ENCODE measurements at places on chromosomes 1 and 21.

DNA sequence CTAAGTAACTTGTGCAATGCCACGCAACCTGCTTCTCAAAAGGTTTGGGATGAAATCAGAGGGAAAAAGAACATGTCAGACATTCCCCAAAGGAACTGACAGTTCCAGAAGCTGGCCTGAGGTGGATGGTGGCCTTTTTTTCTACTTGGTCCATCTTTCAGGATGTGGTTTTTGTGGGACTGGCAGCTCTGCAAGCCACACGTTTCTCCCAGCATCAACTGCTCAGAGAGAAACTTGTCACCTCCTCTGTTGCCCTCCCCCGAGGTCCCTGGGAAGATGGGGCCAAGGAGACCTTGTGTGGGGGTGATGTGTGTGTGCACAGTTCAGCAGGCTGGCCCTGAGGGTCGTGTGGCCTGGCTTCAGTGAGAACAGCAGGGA is 2.5 kb upstream of the DHRS3 start:
- peak; percentile 33 for DNase-seq

- no peak for DNase-seq
Measured at GRCh38 chr1:109083923-109084322, 6.6 kb upstream of the TMEM167B start.

GRCh38 chr1:163467289-163467688 is 145.5 kb downstream of the NUF2 start:
- no peak for DNase-seq

GRCh38 chr1:154910851-154911250 is 25.7 kb downstream of the PMVK start:
- no peak for DNase-seq

DNA sequence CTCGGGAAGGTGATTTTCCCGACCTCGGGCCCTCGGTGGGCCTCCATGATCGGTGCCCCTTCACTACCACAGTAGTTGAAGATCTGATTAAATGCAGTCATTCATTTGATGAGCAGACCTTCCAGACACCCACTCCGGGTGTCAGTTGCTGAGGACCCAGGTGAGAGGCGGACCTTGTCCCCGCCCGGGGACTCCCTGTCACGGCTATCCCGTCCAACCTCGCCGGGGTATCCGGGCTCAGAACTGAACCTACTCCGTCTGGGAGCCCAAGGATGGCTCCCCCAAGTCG is 22.6 kb downstream of the RNU1-3 start:
- DNase-seq, result no peak

- DNase-seq, result no peak
Measured at GRCh38 chr1:208778417-208778816, 534.2 kb upstream of the PLXNA2 start.

- DNase-seq, result peak; percentile 76
Measured at GRCh38 chr21:33383056-33383888, 19.9 kb upstream of the IFNGR2 start.

- DNase-seq, result peak; percentile 36
Measured at GRCh38 chr1:228058949-228059633, 23.4 kb upstream of the ARF1 start.

DNA sequence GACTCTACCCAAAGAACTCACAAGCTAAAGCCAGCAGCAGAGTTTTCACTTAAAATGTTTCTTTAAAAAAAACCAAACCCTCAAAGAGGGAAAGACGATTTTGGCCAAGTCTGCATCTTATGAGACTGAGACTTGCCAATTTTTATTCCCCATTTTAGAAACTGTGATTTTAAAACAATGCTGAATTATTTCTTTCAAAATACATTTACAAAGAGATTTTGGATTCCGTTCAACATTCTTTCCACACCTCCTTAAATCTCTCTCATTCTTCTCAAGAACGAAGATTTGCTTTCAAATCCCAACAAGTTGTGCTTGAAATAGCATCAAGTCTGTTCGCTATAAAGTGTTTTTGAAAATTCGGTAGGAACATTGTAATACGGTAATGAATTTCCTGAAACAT is 133.9 kb upstream of the VANGL1 start:
- DNase-seq, result no peak

GRCh38 chr1:38197312-38198061 is 150.9 kb upstream of the POU3F1 start:
- DNase-seq, result no peak

DNA sequence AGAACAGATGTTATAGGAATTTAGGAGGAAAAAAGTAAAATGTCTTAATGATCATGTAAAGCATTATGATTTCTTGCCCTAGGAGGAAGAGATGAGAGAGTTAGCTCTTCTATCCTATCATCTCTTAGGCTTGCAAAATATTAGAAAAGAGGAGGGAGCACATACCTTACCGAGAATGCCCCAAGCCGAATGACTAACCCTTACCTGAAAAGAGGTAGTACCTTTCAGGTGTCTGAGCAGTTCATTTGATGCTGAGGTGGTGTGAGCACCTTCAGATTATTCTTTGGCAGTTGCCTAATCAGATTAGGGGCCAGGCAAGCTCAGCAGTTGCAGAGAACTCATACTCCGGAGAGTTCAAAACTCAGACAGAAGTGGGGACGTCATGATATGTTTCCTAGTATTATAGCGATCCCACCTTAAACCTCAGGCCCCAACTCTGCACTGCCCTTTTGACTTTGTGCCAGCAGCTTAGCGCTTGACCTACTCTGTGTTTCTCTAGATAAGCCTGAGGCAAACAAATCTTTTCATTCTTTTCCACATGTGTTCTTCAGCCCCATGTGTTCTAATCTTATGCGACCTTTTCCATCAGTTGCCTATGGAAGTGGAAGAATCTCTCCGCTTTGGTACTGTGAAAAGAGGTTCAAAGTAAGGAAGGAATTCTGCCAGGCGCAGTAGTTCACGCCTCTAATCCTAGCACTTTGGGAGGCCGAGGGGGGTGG is 52.5 kb downstream of the ATP2B4 start:
- no peak for DNase-seq

DNA sequence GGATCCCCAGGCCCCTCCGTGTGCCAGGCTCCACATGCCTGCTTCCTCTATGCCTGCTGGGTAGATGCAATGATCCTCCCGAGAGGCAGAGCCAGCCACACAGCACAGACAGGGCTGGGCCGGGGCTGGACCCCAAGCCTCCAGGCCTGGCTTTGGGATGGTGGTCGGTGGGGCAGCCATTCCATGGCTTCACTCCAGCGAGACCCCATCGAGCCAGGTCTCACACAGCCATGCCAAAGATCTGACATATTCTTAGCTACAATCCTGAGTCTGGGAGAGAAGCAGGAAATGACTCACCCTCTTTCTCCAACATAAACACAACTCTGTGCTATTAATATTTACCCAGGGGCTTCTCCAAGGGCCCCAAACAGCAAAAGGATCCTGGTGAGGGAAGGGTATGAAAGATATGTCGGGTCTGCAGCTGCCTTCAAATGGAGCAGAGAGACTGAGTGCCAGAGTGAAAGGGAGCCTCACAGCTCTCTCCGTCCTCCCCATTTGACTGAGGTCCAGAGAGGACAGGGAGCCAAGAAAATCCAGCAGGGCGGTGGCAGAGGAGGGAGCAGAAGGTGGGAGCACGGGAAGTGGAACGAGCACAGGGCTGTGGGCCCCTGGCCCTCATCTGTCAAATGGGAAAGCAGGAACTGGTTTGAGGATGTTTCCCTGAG is 639.5 kb downstream of the MATN1 start:
- DNase-seq, result no peak

DNA sequence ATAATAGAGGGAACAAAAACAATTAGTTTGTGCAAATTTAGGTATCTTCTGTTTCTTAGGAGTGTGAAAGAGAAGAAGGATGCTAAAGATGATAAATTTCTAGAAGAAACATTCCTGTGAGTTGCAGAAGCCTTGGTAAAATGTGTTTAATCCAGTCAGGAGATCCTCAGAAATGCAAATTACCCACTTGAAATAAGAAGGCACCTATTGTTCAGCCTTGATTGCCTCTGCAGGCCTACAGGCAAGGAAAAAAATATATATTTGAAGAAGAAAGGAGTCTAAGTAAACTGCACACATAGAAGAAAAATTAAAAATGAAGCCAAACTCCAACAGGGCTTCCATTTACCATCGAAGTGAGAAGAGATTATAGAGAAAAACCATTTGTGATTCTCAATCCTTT is 51.0 kb upstream of the LHX8 start:
- DNase-seq, result no peak

DNA sequence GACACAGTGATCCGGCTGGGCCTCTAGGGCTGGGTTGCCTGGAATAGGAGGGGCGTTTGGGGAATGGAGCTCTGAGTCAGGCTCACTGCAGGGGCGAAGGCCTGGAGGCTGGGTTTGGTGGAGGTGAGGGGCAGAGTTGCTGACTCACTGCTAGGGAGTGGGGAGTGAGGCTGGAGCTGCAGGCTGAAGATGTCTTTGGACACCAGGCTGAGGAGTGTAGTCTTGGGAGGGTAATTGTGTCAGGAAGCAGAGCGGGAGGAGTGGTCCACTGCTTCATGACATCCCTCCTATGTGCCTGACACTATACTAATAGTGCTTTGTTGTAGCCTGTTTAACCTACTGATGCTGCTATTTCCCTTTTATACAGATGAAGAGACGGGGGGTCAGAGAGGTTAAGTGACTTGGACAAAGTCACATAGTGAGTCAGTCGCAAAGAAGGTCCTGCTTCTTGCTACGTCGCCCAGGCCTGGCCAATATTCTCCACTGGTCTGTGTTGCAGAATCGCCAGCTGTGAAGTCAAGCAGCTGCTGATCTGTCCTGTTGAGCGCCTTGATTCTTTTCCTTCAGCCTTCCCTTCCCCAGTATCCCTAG is 13.6 kb downstream of the ACTL8 start:
- no peak for DNase-seq

GRCh38 chr1:223340637-223341036 is 23.3 kb downstream of the SUSD4 start:
- no peak for DNase-seq

GRCh38 chr1:52119301-52120079 is 22.4 kb upstream of the ZFYVE9 start:
- no peak for DNase-seq

DNA sequence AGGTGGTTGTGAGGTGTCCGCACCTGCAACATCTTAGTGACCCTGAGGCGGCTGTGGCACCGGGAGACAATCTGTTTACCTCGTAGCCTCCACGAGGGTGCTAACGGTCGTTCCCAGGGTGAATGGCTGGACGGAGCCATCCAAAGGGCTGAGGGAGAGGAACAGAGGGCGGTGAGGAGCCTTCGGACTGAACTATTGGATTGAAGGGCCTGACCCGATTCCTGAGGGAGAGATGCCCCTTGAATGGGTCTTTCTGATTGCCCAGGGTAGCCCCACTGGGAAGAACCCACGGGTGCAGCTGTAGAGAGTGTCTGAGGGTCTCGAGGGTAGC is 2.3 kb downstream of the NR5A2 start:
- DNase-seq, result no peak

GRCh38 chr1:65049941-65050713 is 83.8 kb upstream of the JAK1 start:
- no peak for DNase-seq

- DNase-seq, result no peak
Measured at GRCh38 chr21:36097427-36098181, 27.8 kb downstream of the CBR1 start.

GRCh38 chr1:210841926-210842625 is 291.9 kb downstream of the KCNH1 start:
- no peak for DNase-seq

DNA sequence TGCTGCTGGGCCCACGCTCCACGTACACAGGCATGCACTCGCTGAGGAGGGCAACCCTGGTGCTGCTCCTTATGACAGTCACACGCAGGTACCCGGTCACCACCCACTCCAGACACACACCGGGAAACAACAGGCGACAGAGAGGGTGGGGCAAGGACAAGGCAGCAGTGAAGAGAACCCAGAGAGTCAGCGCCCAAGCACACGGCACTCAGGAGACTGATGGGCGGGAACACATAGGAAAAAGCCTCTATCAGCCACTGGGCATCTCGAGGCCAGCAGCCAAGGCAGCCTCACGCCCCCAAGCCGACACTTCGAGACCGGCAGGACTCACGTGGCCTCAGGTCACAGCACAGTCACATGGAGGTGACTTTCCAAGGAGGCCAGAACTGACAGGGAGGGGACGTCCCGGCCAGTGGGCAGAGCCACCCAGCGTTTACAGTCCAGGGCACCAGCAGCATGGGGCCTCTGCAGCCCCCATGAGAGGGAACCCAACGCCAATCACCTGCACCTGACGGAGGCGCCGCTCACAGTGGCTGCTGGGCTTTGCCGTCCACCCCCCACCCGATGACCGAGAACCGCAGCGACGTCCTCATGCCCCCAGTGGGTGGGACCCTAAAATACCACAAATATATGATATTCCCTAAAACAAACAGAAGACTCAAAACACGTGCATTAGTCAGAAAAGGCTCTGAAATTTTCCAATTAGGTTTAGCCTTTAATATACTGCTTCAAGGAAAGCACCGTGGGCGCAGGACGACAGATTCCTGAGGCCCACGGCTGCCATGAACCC is 19.7 kb downstream of the PTTG1IP start:
- DNase-seq, result no peak

DNA sequence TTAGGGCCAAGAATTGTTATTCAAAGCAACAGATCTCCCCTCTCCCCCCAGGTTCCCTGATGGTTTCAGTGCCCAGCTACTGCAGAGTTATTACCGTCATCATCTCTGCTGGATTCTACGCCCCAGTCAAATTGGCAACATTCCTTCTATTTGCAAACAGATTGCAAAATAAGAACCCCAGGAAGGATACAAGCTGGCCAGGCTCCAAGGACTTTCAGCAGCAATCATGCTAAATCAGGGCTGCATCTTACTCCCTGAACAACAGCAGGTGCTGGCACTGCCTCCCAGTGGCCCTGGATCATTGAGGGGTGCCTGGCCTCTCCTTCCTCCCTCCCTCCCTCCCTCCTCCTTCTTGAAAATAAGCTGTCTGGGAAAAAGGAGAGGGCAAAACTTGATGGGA is 521.6 kb upstream of the BEND5 start:
- DNase-seq, result no peak

GRCh38 chr1:147080671-147081394 is 91.4 kb downstream of the PRKAB2 start:
- DNase-seq, result no peak

GRCh38 chr1:206503591-206504362 is 3.6 kb upstream of the RASSF5 start:
- peak; percentile 55 for DNase-seq

GRCh38 chr21:38297871-38298270 is 41.1 kb downstream of the KCNJ15 start:
- no peak for DNase-seq

GRCh38 chr21:41921021-41921420 is 32.8 kb downstream of the C2CD2 start:
- no peak for DNase-seq

- DNase-seq, result no peak
Measured at GRCh38 chr1:101769520-101769919, 227.2 kb downstream of the OLFM3 start.

- DNase-seq, result peak; percentile 24
Measured at GRCh38 chr1:20486457-20487235, 636 bp upstream of the CAMK2N1 start.

GRCh38 chr1:182035097-182035770 is 26.3 kb downstream of the ZNF648 start:
- peak; percentile 28 for DNase-seq

- no peak for DNase-seq
Measured at GRCh38 chr21:38751379-38752050, 54.2 kb upstream of the ETS2 start.

GRCh38 chr1:85756864-85757263 is 48.6 kb upstream of the ZNHIT6 start:
- no peak for DNase-seq

- no peak for DNase-seq
Measured at GRCh38 chr1:42490237-42490636, 27.2 kb downstream of the CCDC30 start.

- DNase-seq, result peak; percentile 92
Measured at GRCh38 chr1:23772049-23772853, 6.0 kb upstream of the PITHD1 start.
